Esophagus muscularis mucosa (tissue), 4 donors: ENCODE measurements at places on chromosomes 11 and 22. TPM values are rescaled to one million over a fixed set of nuclear protein-coding genes. Genes with fewer than 3 reads are reported as not detected.

PDGFD gene
- 8.6 TPM for total RNA-seq

FADS2 gene
- 31.5 TPM for total RNA-seq

SLC22A8 gene
- not detected for total RNA-seq

- no peaks in the 10 kb centered on the region for H3K4me1 ChIP-seq
- H3K4me3 ChIP-seq = no peak overlapping the region
- no peak overlapping the region for H3K27ac ChIP-seq
- no peak for DNase-seq
- no peaks in the 10 kb centered on the region for H3K27me3 ChIP-seq
These were observed 1082.2 kb upstream of the TENM4 start for GRCh38 chr11:80523057-80523456.

DNA sequence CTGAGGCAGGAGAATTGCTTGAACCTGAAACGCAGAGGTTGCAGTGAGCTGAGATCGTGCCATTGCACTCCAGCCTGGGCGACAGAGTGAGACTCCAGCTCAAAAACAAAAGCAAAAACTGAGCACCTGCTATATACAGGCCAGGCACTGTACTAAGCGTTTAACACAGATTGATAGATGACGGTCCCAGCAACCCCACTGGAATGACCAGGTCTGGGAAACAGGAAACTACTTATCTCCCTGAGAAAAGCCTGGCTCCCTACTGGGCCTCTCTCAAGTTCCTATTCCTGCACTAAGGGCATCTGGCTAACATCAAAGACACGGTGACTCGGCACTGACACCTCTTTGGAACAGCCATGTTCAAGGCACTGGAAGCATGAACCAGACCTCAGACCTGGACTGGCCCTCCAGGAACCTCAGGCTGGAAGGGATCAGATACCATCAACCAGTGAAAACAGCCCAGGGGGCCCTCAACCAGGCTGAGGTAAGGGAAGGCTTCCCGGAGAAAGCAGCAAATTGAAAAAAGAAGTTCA, 16.6 kb downstream of the ARAP1 start:
- peak overlapping the region; percentile 64 for H3K27ac ChIP-seq
- no peak overlapping the region for H3K4me3 ChIP-seq
- no peaks in the 10 kb centered on the region for H3K27me3 ChIP-seq
- H3K4me1 ChIP-seq = peaks cover 71% of the 10 kb centered on the region
- H3K36me3 ChIP-seq = no peaks in the 10 kb centered on the region
- DNase-seq = no peak

GRCh38 chr22:17606496-17606895, 22.1 kb downstream of the ATP6V1E1 start:
- H3K4me1 ChIP-seq = peaks cover 22% of the 10 kb centered on the region
- no peaks in the 10 kb centered on the region for H3K27me3 ChIP-seq
- H3K36me3 ChIP-seq = peaks cover 23% of the 10 kb centered on the region
- H3K4me3 ChIP-seq = no peak overlapping the region

- H3K27ac ChIP-seq = no peak overlapping the region
- H3K27me3 ChIP-seq = no peaks in the 10 kb centered on the region
- H3K4me3 ChIP-seq = no peak overlapping the region
- no peaks in the 10 kb centered on the region for H3K4me1 ChIP-seq
- peaks cover 29% of the 10 kb centered on the region for H3K36me3 ChIP-seq
These were observed 127.4 kb downstream of the MIAT start for GRCh38 chr22:26784772-26785171.

DNA sequence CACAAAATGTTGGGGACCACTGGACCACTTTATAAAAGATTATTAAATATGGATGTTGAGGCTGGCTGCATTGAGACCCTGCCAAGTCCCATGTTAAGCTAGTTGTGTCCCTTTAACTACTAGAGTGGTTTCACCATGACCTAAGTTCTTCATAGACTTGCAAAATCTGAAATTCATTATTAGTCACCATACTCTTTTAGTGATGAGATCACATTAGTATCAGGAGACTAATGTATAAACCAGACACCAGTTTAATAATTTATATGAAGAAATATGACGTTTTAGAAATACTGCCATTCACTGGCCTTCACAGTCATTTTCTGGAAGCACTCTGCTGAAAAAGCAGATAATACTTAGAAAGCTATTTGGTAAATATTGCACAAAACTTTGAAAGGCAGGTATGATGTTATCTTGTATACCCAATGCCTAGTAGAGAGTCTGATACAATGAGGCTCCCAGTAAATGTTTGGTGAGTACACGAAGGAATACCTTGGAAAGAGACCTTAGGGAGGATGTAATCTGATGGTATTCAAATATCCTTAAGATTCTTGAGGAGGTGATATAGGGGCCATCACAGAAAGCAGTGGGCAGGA, 728.2 kb upstream of the ANO5 start:
- no peak overlapping the region for H3K4me3 ChIP-seq
- no peak for DNase-seq
- no peaks in the 10 kb centered on the region for H3K27me3 ChIP-seq
- no peaks in the 10 kb centered on the region for H3K36me3 ChIP-seq
- H3K27ac ChIP-seq = no peak overlapping the region
